ENCODE measurements at places on chromosomes 1 and 21. TPM values are rescaled to one million over a fixed set of nuclear protein-coding genes. Genes with fewer than 3 reads are reported as not detected.
A peak's percentile ranks its signal among the peaks of the same experiment; 100 is the strongest.

DNA sequence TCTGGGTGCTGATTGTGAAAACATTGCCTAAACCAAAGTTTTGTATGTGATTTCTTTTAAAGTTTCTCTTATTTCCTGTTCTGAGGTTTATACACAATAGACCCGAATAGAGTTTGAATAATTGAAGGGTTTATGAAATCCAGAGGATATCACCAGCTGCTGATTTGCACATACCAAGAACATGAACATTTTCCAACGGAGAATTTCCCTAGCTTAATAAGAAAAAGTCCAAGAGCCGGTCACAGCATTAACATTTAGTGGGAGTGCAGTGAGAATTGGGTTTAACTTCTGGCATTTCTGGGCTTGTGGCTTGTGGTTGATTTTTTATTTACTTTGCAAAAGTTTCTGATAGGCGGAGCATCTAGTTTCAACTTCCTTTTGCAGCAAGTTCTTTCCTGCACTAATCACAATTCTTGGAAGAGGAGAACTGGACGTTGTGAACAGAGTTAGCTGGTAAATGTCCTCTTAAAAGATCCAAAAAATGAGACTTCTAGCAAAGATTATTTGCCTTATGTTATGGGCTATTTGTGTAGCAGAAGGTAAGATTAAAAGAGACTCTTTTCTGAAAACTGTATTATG is at the start of gene CFH:
Gene CFH, plus strand, starts transcription at position 407 of the 579 bp plus-strand sequence. Its CDS starts 75 bp downstream, at position 482.
- H3K27ac ChIP-seq: no peak within 1 kb of the TSS
- H3K4me3 ChIP-seq: no peak within 1 kb of the TSS
- no peaks in the 10 kb centered on the region for H3K4me1 ChIP-seq
- H3K27me3 ChIP-seq: no peaks in the 10 kb centered on the region

Gene KCTD3
- 22.4 TPM for polyA plus RNA-seq

DNA sequence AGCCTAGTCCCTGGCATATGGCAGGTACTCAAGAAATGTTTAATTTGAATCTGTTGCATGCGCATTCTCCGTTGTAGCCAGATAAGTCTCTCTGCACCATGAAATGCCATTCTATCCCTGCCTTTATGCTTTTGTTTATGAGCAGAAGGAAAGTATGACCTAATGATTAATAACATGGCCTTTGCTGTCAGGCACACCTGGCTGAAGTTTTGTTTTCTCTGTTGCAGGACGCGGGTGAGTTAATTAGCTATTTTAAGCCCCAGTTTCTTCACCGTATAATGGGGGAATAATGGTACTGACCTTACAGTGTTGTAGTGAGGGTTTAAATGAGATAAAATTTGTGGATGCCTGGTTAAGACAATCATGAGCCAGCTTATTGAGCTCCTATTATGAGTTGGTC is 87.7 kb downstream of the ST6GALNAC3 start:
- H3K27ac ChIP-seq: no peak overlapping the region
- no peaks in the 10 kb centered on the region for H3K27me3 ChIP-seq
- no peak overlapping the region for H3K4me3 ChIP-seq
- no peaks in the 10 kb centered on the region for H3K4me1 ChIP-seq

- DNase-seq: no peak
- H3K36me3 ChIP-seq: no peaks in the 10 kb centered on the region
- no peak overlapping the region for H3K27ac ChIP-seq
- no peaks in the 10 kb centered on the region for H3K4me1 ChIP-seq
- H3K4me3 ChIP-seq: no peak overlapping the region
- no peaks in the 10 kb centered on the region for H3K27me3 ChIP-seq
These were observed 20.9 kb downstream of the RIT1 start for GRCh38 chr1:155890251-155890650.

Gene TMCO4
- polyA plus RNA-seq: 3.6 TPM

- no peak overlapping the region for H3K4me3 ChIP-seq
- DNase-seq: no peak
- H3K36me3 ChIP-seq: peaks cover 54% of the 10 kb centered on the region
- no peaks in the 10 kb centered on the region for H3K27me3 ChIP-seq
- no peak overlapping the region for H3K27ac ChIP-seq
These were observed 7.6 kb downstream of the DR1 start for GRCh38 chr1:93353286-93353685.

- H3K27me3 ChIP-seq: no peaks in the 10 kb centered on the region
- peak; percentile 33 for DNase-seq
- H3K4me3 ChIP-seq: no peak overlapping the region
- no peaks in the 10 kb centered on the region for H3K4me1 ChIP-seq
- no peaks in the 10 kb centered on the region for H3K36me3 ChIP-seq
These were observed 22.8 kb upstream of the TSPEAR start for GRCh38 chr21:44734026-44734745.

DNA sequence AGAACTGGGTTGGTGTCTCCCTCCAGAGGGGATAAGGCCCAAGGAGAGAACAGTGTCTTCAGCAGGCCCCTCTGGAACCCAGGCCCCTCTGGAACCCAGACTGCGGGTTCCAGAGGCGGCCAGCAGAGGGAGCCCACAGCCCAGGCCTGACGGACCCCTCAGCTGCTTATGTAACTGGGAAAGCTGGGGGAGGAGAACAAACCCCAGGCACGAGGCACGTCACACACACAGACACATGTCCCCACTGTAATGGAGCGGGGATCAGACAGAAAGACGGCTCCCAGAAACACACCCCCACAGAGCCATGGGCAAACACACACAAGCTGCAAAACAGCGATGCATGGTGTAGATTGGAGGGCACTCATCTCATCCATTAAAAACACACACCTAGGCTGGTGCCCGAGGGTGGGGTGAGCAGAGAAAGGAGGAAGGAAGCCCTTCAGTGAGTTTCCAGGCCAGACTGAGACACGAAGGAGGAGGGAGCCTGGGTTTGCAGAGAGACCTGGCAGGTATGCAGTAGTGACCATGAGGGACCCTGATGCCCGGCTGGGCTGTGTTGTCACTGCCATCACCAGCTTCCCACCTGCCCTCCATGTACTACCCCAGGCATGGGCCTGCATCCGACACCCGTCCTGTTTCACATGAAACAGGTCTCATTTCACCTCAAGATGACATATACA is 2.8 kb upstream of the IGSF8 start:
- H3K27ac ChIP-seq: no peak overlapping the region
- peaks cover 22% of the 10 kb centered on the region for H3K4me1 ChIP-seq
- H3K27me3 ChIP-seq: no peaks in the 10 kb centered on the region
- H3K4me3 ChIP-seq: no peak overlapping the region
- no peaks in the 10 kb centered on the region for H3K36me3 ChIP-seq
- peak; percentile 73 for DNase-seq

DNA sequence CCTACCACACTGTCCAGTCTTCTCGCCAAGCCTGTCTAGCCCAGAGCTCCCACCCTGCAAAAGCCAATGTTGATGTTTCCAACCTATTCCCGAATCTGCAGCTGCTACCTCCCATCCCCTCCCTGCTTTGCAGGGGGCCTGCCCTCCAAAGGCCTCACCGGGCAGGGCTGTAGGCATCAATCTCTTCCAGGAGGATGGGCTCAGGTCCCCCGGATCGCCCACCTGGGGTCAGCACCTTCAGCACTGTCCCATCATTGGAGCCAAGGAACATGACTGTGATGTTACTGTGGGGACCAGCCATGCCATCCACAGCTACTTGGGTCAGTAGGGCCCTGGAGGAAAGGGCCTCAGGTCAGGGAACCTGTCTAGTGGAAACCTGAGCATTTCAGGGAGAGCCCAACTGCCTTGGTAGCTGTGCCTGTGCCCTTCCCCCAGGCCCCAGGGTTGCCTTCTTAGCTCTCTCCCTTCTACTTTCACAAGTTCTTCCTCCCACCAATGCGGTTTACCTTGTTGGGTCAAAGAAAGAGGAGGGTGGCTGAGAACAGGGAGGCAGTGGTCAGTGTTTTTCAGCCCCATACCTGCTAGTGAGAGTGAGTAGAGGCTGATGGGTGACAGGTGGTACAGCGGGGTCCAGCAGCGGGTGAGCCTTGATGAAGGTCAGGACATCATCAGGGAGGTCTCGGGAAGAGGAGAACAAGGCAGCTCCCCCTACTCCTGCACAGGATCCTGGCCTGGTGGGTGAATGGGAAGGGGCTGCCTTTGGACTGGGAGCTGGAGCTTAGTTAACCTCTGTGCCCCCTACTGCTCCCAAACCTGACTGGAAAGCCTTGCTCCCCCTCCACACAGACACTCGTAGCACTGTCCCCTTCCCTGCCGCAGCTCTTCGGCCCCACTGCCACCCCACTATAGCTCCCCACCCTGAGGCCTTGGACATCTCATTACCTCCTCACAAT is 10.7 kb downstream of the SEMA6C start:
- H3K27me3 ChIP-seq: peaks cover 28% of the 10 kb centered on the region
- H3K4me3 ChIP-seq: no peak overlapping the region
- 0 out of 2 replicates have a peak, but pooled peaks cover 5% of the 10 kb centered on the region for H3K36me3 ChIP-seq
- peak; percentile 53 for DNase-seq
- no peak overlapping the region for H3K27ac ChIP-seq

- no peaks in the 10 kb centered on the region for H3K27me3 ChIP-seq
- H3K4me3 ChIP-seq: no peak overlapping the region
- H3K4me1 ChIP-seq: no peaks in the 10 kb centered on the region
- no peaks in the 10 kb centered on the region for H3K36me3 ChIP-seq
- DNase-seq: no peak
- H3K27ac ChIP-seq: no peak overlapping the region
These were observed 157.9 kb upstream of the CHRM3 start for GRCh38 chr1:239228451-239228850.

DNA sequence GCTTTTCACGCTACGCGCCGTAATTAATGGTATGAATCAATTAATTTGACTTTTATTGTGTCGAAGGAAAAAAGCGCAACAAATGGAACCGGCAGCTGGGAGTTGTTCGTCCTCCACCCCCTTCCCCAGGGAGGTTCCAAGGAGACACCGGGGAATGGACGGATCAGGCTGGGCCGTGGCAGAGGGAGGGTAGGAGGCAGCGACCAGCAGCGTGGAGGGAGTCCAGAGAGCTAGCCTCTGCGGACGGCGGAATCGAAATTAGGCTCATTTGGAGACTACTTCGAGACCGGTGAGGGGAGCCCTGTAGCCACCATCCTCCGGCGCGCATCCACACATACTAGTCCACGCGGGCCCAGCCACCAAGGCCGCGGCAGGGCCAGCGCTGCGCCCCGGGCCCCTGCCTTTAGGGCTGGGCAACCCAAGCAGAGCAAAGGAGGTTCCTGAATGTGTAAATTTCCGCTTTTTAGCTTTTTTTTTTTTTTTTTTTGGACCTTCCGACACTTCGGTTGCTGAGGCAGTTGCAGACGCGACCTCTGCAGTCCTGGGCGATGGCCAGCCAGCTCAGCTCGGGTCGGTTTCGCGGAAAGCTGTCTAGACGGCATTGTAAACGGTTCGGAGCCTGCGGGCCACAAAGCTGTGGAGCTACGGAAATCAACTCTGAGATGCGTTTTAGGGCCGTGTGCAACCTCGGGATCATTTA is 2.2 kb upstream of the FOXD3 start:
- H3K4me1 ChIP-seq: peaks cover 14% of the 10 kb centered on the region
- peaks cover 55% of the 10 kb centered on the region for H3K27me3 ChIP-seq
- peak overlapping the region; percentile 80 for H3K4me3 ChIP-seq
- no peak overlapping the region for H3K27ac ChIP-seq
- H3K36me3 ChIP-seq: no peaks in the 10 kb centered on the region

Gene CACHD1
- polyA plus RNA-seq: 26.4 TPM

Gene SGIP1
- 1.2 TPM for polyA plus RNA-seq

GRCh38 chr1:61435226-61435625 is 289.7 kb downstream of the TM2D1 start:
- H3K27ac ChIP-seq: no peak overlapping the region
- H3K27me3 ChIP-seq: no peaks in the 10 kb centered on the region
- no peaks in the 10 kb centered on the region for H3K36me3 ChIP-seq
- DNase-seq: no peak
- H3K4me3 ChIP-seq: no peak overlapping the region

GRCh38 chr1:11143907-11144306 is 44.2 kb upstream of the EXOSC10 start:
- DNase-seq: no peak
- no peaks in the 10 kb centered on the region for H3K4me1 ChIP-seq
- H3K36me3 ChIP-seq: peaks cover 45% of the 10 kb centered on the region
- H3K27ac ChIP-seq: no peak overlapping the region
- no peak overlapping the region for H3K4me3 ChIP-seq
- H3K27me3 ChIP-seq: no peaks in the 10 kb centered on the region

Gene SMPDL3B
- 157 TPM for polyA plus RNA-seq

Gene SAMD11
- polyA plus RNA-seq: 0.18 TPM

GRCh38 chr1:32361308-32361673 is 994 bp downstream of the FAM229A start:
- DNase-seq: no peak
- H3K4me1 ChIP-seq: peaks cover 3% of the 10 kb centered on the region
- peaks cover 19% of the 10 kb centered on the region for H3K36me3 ChIP-seq
- peaks cover 18% of the 10 kb centered on the region for H3K27me3 ChIP-seq

- peak overlapping the region; percentile 91 for H3K4me3 ChIP-seq
- peaks cover 3% of the 10 kb centered on the region for H3K4me1 ChIP-seq
- H3K36me3 ChIP-seq: no peaks in the 10 kb centered on the region
- DNase-seq: peak; percentile 88
- peak overlapping the region; percentile 99 for H3K27ac ChIP-seq
These were observed 1.1 kb upstream of the SMG7 start for GRCh38 chr1:183470961-183471742.

Gene RNU1-1
- polyA plus RNA-seq: 145 TPM

Gene CCDC27
- 0.15 TPM for polyA plus RNA-seq

Gene SLC9C2
- not detected for polyA plus RNA-seq

Gene MUL1
- 20.5 TPM for polyA plus RNA-seq

GRCh38 chr1:22666412-22666811 is 13.4 kb downstream of the C1QB start:
- no peak overlapping the region for H3K27ac ChIP-seq
- DNase-seq: no peak
- H3K27me3 ChIP-seq: no peaks in the 10 kb centered on the region
- H3K4me3 ChIP-seq: no peak overlapping the region

DNA sequence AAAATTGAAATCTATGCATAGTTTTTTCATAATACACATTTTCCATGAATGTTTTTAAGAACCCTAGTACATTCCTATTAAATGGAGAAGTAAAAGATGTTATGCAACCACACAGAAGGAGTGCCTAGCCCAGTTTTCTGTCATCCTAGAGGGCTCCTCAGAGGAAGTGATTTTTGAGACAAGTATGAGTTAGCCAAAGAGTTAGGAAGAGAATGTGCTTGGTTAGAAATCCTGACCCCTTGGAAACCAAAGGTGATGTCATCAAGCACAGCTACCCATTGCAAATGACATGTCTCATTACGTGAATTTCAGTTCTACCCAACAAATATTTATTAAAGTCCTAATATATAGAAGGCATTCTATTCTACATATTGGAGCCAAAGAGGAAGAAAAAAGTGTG is 88.9 kb upstream of the TNFSF4 start:
- H3K27ac ChIP-seq: no peak overlapping the region
- H3K27me3 ChIP-seq: no peaks in the 10 kb centered on the region
- H3K4me3 ChIP-seq: no peak overlapping the region
- no peaks in the 10 kb centered on the region for H3K36me3 ChIP-seq
- H3K4me1 ChIP-seq: no peaks in the 10 kb centered on the region

Gene AMIGO1
- polyA plus RNA-seq: 2.4 TPM

Data from H1 (cell line).